CD4-positive, alpha-beta memory T cell (primary cell): ENCODE measurements at places on chromosomes 1 and 21.

DNA sequence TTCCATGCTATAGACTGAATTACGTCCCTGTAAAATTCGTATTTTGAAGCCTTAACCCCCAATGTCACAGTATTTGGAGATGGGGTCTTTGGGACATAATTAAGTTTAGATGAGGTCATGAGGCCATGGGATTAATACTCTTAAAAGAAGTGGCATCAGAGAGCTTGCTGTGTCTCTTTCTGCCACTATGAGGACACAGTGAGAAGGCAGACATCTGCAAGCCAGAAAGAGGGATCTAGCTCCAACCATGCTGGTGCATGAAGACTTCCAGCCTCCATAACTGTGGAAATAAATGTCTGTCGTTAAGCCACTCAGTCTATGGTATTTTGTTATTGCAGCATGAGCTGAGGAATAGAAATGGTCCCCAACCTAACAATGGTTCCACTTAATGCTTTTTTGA lies 99.0 kb downstream of the LTN1 start:
- no peak for DNase-seq

- DNase-seq: no peak
Measured at GRCh38 chr1:82597649-82598048, 796.9 kb downstream of the ADGRL2 start.

DNA sequence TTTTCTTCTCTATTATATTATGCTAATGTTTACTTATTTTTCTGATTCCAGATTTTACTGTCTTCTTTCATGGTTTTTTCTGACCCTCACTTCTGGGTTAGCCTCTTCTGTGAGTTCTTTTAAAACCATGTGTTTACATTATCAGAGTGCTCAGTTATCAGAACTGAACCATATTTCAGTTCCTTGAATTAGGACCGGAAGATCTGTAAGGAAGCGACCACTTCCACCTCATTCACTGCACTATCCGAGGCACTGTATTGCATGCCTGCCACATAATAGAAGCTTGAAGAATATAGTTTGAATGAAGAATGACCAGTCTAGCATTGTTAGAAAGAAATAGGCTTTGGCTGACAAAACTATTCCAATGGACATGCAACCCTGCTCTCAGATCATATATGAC lies 281.0 kb upstream of the DEPDC1 start:
- DNase-seq: no peak

DNA sequence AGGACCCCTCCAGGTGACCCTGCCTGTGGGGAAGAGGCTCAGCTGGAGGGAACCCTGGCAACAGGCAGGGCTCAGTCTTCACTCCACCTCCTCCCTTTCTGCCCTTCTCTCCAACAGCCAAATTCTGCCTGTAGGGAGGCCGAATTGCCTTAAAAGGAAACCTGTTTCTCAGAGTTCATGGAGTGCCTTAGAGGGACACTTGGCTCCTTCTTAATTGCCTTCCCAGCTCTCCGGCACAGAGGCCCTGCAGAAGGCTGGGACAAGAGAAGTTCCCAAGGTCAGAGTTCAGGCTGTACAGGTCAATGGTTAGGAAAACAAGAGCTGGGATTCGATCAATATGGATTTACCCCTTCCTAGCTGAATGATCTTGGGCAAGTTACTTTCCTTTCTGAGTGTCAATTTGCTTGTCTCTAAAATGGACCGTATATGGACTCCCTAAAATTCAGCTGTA lies 6.2 kb downstream of the CSRP1 start:
- no peak for DNase-seq

DNA sequence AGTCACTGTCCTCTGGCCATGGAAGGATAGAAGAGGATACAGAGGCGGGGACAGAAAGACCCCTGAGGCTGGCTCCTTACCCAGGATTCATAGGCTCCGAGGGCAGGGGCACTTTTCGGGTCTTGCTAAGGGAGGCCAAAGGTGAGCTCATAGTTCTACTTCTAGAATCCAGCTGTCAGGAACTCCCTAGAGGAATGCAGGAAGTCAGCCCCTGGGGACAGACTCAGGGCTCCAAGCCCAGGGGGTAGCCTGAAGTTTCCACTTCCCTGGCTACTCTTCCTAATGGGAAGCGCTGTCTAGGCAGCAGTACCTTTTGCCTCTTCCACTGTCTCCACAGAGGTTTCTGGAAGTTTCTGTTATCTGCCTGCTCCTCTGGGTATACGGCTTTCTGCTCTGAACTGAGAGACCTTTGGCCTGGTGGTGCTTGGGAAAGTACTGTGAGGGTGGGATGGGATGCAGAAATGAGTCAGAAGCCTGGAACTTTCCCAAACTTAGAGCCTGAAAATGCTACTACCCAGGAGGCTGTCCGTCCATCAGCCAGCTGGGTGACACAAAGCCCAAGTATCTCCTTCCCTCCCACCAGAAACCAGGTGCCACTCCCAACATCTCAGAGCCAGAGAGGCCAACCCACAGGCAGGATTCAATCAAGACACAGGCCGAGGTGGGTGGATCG lies 3.6 kb downstream of the UBXN11 start:
- DNase-seq: no peak

- DNase-seq: no peak
Measured at GRCh38 chr1:110161849-110162248, 11.6 kb downstream of the SLC6A17 start.

DNA sequence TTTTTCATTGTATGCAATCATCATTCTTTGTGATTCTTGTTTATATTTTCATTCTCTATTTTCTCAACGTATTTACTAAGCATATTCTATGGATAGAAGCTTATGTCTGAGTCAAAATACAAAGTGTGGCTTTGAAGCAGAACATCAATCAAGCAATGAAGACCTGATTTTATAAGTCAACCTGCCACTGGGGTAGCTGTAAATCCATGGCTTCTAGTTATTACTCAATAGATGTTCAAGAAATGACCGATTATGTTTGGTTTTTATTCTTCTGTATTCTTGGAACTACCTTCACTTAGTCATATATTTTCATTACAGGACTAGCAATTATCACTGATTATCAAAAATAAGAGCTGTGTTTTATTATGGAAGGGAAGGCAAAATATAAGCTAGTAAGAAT lies 20.5 kb upstream of the PTGS2 start:
- no peak for DNase-seq

DNA sequence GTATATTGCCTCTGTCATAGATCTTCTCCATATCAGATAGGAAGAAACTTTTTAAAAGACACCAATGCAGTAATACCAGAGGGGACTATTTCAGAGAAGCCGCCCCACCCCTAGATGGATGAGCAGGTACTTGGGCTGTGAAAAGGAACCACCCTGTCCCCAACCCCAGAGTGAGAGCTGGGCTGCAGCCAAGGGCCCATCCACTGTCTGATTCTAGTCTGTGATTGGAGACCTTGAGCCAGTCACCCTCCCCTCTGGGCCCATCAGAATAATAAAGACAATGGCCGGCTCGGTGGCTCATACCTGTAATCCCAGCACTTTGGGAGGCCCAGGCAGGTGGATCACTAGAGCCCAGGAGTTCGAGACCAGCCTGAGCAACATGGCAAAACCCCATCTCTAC lies 5.0 kb downstream of the CLEC20A start:
- no peak for DNase-seq

DNA sequence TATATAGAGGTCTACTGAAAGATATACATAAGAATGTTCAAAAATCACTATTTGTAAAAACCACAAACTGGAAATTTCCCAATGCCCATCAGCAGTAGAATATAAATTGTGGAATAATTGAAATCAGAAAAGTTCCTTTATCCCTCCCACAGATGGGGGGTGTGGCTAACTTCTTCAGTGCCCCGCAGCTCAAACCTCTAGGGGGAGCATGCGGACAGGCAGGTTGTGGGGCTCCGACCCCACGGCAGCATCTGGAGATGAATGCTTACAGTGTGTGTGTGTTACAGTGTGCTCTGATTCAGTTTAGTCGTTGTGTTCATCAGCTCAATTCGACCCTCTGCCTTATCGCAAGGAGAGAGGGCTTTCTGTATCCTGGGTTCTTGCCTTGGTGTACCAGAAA lies 262.1 kb upstream of the LRRC7 start:
- no peak for DNase-seq

DNA sequence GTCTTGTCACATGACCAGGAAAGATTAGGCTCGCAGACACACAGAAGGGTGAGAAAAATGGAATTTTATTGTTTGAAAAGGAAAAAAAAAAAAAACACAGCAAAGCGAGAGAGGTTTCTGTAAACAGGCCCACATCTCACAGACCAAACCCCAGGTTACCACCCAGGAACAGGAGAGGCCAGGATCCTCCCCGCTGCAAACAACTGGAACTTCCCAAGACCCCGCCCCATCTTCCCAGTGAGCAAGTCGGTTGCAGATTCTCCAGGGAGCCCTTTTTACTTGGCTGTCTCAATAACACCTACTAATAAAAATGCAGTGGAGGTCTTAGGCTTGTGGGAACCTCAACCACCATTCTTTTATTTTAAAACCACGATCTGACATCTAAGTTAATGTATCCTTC lies 84.7 kb upstream of the ETS2 start:
- no peak for DNase-seq

DNA sequence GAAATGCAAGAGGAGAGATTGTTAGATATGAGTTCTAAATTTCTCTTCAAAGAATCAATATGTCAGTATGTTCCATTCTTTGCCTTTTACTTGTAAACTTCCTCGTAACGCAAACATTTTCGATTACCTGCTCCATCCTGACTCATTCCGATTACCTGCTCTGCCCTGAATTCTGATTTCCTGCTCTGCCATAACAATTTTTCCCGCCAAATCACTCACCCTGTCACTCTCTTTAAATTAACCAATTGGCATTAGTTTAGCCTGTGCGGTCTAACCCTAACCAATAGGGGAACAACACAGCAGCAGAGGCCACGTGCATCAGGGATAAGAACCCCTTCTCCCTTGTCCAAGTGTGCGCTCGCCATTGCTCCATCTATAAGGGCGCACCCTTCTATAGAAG lies 25.0 kb upstream of the CBR3 start:
- DNase-seq: no peak

DNA sequence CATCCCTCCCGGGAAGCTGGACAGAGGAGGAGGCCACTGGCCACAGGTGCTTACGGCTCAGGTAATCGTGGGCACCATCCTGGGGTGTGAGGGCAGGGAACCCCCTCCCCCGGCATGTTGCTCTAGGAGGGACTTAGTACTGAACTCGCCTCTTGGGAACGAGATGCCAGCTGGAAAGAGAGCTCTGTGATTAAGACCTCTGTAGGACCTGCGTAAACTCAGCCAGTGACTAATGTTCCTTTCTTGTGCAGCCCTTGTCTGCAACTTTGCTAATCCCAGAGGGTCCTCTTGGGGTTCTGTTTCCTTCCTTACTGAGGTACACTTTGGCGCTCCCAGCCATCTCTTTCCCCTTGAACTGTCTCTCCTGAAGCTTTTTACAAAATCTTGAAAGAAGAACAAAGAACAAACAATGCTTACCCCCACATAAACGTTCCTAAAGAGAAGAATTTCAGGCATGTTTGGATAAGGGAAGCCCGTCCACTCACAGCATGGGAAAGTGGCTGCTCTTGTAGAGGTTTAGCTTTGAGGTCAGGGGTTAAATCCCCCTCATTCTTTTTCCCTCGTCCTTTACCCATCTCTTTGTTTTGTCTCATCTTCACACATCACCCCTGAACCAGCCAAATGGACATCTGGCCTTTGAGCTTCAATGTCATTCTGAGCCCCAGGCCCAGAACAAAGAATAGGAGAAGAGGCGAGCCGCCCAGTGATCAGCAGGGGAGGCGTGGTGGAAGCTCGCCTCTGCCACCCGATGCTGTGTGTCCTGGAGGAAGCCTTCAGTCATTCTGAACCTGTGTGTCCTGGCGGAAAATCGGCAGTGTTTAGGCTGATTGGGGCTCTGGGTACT lies 37.4 kb downstream of the CITED4 start:
- no peak for DNase-seq

DNA sequence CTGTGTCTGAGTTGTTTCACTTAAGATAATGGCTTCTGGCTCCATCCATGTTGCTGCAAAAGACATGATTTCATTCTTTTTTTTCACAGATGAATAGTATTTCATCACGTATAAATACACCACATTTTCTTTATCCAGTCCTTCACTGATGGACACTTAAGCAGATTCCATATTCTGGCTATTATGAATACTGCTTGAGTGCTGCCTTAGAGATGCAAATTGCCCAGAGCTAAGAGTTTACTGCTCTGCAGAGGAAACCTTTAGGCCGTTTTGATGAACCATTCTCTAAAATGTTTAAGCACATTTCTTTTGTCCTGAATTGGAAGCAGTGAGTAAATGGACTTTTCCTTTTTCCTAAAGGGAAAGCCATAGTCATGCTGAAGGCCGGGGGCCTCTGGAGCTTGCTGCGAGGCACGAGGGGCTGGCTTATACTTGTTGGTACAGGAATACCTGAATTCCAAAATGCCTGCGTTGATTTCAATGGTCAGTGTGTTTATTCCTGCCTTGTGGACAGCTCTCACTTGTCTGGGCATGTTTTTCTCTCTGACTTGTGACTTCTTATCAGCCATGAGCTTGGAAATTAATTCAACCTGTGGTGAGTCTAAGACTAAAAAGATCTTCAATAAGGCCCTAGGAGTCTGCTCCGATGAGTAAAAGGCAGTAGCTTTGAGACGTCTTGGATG lies 201.0 kb upstream of the MAP1LC3C start:
- DNase-seq: no peak

GRCh38 chr21:24127651-24128050 lies 1479.6 kb downstream of the MRPL39 start:
- no peak for DNase-seq

- DNase-seq: no peak
Measured at GRCh38 chr21:39434950-39435349, 10.6 kb downstream of the LCA5L start.

DNA sequence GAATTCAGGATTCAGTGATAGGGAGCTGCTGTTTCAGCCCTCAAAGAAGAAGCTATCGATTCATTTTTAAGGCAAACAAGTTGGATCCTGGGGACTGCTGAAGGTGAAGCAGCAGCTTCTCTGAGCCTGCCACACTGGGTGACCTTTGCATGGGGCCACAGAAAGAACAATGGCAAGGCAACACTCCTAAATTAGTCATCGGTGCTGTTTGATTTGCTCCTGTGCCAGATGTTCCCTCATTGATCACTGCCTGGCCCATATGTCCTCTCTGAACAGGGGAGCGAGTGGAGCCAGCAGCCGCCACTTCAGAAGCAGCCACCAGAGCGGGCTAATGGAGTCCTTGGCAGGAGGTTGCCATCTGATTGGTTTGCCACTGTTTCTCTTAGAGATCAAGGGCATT lies 391.5 kb downstream of the NTNG1 start:
- DNase-seq: peak; percentile 31

DNA sequence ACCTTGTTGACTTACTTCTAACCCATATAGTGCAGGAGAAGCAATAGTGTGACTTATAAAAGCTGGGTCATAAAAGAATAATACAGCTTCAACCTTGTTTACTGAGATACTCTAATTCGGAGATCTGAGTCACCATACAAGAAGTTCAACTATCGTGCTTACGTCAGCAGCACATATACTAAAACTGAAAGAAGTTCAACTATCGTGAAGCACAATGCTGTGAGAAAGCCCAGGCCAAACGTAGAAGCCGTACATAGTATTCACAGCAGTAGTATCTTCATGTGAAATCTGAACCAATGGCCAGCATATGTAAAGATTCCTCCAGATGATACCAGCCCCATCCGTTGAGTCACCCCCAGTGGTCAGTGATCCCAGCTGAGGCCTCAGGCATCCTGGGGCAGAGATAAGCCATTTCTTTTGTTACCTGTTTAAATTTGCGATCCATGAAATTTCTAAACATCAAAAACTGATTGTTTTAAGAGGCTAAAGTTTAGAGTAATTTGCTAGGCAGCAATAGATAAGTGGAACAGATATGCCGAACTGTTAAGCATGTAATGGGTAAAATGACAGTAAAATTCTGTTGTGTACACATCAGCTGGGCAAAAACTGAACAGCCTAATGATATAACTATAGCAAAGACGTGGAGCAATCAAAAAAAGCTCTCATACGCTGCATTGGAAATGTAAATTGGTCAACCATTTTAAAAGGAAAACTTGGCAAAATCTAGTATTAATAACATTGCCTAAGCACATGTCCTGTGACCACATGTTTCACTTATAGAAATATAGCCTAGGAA lies 53.9 kb upstream of the SAMD13 start:
- DNase-seq: no peak
